ENCODE measurements at places on chromosomes 2 and 18.

GRCh38 chr18:49486606-49486952 lies 455 bp downstream of the C18orf32 start:
- DNase-seq: no peak

GRCh38 chr18:46830633-46831032 lies 73.8 kb upstream of the ST8SIA5 start:
- no peak for DNase-seq

DNA sequence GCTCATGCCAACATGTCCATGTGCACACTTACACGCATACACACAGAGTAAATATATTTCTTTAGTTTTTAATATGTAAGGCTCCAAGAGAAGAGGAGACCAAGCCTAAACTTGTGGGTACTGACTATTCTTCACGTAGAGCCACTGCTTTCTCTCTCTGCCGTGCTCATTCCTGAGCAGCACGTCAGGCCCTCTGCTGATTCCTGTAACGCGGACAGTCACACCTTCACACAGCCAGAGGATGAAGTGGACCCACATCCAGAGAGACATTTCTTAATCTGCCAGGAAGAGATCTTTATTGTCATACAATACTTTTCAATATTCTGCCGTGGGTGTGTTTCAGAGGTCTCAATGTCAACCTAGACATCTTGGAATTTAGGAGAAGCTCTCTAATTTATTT lies 560.7 kb downstream of the STK39 start:
- DNase-seq: no peak

DNA sequence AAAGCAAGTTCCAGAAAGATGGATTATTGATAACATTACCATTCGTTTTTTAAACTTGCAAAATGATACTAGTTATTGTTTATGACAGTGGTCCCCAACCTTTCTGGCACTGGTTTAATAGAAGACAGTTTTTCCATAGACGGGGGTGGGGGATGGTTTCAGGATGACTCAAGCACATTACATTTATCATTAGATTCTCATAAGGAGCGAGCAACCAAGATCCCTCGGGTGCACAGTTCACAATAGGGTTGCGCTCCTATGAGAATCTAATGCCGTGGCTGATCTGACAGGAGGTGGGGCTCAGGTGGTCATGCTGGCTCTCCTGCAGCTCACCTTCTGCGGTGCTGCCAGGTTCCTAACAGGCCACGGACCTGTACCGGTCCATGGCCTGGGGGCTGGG lies 86.2 kb downstream of the BCL2 start:
- no peak for DNase-seq

- DNase-seq: no peak
Observed at GRCh38 chr18:48622911-48623431, 84.1 kb downstream of the CTIF start.

- no peak for DNase-seq
Observed at GRCh38 chr2:171846894-171847293, 47.1 kb downstream of the SLC25A12 start.

Measured in smooth muscle cell of the brain vasculature (primary cell).